Activated CD4-positive, CD25-positive, alpha-beta regulatory T cell treated with anti-CD3 and anti-CD28 coated beads, Interleukin-2, amount 50 U/mL, for 72 hours (primary cell): ENCODE measurements at places on chromosomes 11 and 22.
A peak's percentile ranks its signal among the peaks of the same experiment; 100 is the strongest.

DNA sequence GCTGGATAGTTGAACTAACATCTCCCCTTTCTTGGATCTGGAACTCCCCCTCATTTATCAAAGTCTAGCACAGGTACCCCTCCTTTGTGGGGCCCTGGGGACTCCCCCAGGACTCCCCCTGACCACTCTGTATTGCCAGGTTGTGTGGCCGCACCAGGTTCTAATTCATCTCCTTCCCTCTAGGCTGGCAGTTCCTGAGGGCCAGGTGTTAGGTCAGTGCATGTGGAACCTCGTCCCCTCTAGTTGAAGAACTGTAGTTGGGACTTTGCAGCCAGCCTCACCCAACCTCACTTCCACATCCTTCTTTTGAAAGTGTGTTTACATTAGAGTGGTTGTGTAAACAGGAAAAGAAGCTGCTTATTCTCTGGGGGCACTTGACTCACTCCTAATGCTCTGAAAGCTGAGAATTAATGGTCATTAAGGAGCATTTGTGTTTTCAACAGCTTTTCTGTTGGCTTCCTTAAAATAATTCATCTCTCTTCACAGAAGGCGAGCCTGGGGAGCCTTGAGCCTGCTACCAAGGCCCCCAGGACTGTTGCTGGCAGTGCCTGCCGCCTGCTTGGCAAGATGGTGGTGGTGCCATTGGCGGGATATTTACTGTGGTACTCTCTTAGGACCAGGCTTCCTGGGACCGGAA, 11.8 kb downstream of the UPB1 start:
- DNase-seq: no peak

GRCh38 chr11:94449029-94449428, 44.6 kb downstream of the MRE11 start:
- no peak for DNase-seq

- DNase-seq: no peak
Measured at GRCh38 chr22:31155422-31155821, 4.6 kb upstream of the RNF185 start.

DNA sequence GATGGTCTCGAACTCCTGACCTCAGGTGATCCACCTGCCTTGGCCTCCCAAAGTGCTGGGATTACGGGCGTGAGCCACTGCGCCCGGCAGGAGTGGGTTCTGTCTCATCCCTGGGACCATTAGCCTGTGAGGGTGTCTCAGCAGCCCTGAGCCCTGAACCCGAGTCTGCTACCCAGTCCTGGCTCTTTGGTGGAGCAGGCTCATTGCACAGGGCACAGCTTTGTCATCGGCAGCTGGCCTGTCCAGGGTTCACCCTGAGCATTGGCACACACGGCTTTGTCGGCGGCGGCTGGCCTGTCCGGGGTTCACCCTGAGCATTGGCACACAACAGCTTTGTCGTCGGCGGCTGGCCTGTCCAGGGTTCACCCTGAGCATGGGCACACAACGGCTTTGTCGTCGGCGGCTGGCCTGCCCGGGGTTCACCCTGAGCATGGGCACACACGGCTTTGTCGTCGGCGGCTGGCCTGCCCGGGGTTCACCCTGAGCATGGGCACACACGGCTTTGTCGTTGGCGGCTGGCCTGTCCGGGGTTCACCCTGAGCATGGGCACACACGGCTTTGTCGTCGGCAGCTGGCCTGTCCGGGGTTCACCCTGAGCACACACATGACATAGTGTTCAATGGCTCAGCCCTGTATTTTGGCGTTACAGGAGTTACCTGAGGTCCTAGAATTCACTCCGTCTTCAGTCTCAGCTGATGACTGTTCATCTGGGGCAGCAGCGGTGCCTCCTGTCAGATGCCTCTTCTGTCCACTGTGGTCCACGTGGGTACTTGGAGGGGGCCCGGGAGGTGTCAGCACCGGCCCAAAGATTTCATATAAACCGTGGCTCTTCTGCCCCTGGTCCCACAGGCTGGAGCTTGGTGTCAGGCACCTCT, 1082.5 kb downstream of the BRD1 start:
- peak; percentile 7 for DNase-seq

DNA sequence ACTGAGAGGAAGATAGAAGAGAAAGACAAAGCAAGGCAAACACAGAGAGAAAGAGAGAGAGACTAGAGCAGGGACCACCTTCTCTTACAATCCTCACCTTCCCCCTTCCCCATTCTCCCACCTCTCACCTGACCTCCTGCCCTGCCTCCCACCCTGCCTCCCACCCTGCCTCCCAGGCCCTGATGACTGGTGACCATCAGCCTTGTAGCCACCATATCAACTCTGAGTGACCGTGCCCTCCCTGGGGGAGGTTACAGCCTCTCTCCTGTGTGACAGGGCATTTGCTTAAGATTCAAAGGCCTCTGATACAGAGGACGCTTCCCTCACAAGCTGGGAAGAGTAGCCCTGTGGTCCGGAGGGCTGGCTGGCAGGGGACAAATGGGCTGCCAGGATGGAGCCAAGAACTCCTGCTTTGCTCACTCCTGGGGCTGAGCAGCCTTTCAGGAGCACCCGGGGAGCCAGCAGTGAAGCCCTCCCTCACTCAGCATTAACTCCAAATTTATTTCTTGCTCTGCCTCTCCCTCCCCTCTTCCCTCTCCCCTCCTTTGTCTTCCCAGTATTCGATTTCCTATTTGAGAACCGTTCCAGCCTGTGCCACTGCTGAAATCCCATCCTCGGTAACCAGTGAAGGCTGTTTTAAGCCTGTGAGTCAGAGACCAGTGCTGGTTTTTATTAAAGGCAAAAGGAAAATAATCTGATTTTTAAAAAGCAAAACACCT, 125.2 kb upstream of the SYT13 start:
- DNase-seq: no peak

GRCh38 chr11:133338588-133338987, 193.7 kb downstream of the OPCML start:
- DNase-seq: no peak

- DNase-seq: no peak
Measured at GRCh38 chr11:68470304-68470811, 9.8 kb downstream of the PPP6R3 start.

DNA sequence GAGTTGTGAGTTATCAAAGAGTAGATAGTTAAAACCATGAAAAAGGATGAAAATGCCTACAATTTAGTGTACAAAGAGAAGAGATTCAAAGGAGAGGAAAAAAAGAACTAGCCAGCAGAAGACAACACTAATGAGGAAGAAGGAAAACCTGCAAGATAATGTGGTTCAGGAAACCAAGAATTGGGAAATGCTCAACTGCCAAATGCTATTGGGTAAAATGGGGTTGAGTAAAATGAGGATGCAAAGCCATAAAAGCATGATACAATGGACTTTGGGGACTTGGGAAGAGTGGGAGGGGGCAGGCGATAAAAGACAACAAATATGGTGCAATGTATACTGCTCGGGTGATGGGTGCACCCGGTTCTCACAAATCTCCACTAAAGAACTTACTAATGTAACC, 7.6 kb upstream of the OR52K2 start:
- DNase-seq: no peak

- DNase-seq: no peak
Measured at GRCh38 chr22:38017939-38018885, 33.9 kb upstream of the SOX10 start.

DNA sequence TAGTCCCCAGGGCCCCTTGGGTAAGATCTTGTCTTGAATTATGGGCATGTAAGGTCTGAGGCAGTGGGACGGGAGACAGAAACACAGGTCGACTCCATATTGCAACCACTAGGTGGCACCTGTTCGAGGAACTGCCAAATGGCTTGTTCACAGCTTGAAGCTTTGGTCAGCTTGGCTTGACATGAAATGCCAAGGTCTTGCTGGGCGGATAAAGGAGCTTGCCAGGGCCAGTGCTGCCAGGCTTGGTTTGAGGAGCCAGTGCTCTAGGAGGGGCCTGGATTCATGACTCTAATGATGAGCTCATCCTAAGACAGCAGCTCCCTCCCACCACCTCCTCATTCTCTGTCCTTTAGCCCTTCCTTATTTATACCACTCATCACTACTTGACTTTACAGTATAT, 11.9 kb upstream of the NRIP3 start:
- peak; percentile 39 for DNase-seq

GRCh38 chr11:21783954-21784353, 408.9 kb upstream of the ANO5 start:
- no peak for DNase-seq

DNA sequence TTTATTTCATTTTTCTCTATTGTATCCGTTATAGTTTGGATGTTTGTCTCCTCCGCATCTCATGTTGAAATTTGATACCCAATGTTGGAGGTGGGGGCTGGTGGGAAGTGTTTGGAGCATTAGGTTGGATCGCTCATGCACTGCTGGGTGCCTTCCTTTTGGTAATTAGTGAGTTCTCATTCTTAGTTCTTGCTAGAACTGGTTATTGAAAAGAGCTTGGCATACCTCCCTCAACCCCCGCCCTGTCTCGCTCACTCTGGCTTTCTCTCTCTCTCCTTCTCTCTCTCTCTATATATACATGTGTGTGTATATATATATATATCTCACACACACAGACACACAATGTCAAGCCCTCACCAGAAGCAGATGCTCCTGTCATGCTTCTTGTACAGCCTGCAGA, 978.7 kb downstream of the DLG2 start:
- no peak for DNase-seq

DNA sequence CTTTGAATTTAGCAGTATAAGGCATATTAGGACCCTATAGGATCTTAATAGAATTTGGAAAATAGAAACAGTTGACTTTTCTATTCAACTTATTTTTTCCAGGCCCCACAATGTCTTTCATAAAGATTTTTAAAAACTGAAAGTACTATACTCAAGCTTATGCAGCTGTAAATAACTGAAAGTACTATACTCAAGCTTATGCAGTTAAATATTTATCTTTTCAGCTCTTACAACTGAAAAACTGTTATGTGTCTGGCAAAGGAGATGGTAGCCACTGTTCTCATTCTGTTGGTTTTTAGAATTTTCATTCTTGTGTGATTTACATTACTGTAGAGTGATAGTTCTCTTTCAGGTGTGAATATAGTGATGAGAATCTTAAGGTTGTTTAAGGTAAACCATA, 16.5 kb downstream of the HIPK3 start:
- DNase-seq: no peak

- DNase-seq: no peak
Measured at GRCh38 chr11:111722501-111722900, 43.7 kb downstream of the PPP2R1B start.

DNA sequence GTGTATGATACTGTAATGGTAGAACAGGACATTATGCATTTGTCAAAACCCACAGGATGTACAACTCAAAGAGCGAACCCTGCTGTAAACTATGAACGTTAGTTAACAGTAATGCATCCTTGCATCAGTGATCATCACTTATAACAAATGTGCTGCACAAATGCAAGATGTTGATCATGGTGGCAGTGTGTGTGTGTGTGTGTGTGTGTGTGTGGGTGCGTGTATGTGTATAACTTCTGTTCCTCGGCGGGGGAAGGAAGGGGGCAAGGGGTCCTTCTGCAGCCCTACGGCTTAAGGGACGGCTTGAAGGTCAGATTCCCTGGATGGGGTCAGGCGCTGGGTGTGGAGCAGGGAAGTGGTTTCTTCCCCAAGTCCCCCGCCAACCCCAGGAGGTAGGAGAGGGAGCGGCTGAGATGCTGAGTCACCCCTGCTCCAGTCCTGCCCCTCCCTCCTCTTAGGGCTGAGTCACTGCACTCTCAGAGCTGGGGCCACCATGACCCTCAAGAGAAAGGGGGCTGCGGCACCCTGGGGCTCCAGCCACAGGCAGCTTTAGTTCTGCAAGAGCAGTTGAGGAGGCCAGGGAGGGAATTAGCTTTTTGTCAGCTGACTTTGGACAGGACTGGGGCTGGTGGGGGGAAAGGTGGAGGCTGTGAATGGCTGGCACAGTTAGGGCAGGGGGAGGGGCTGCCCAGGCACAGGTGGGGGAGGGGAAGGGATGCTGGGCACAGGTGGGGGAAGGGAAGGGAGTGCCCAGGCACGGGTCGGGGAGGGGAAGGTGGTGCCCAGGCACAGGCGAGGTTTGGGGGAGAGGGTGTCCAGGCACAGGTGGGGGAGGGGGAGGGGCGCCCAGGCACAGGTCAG, 8.8 kb upstream of the CTSD start:
- DNase-seq: peak; percentile 53

DNA sequence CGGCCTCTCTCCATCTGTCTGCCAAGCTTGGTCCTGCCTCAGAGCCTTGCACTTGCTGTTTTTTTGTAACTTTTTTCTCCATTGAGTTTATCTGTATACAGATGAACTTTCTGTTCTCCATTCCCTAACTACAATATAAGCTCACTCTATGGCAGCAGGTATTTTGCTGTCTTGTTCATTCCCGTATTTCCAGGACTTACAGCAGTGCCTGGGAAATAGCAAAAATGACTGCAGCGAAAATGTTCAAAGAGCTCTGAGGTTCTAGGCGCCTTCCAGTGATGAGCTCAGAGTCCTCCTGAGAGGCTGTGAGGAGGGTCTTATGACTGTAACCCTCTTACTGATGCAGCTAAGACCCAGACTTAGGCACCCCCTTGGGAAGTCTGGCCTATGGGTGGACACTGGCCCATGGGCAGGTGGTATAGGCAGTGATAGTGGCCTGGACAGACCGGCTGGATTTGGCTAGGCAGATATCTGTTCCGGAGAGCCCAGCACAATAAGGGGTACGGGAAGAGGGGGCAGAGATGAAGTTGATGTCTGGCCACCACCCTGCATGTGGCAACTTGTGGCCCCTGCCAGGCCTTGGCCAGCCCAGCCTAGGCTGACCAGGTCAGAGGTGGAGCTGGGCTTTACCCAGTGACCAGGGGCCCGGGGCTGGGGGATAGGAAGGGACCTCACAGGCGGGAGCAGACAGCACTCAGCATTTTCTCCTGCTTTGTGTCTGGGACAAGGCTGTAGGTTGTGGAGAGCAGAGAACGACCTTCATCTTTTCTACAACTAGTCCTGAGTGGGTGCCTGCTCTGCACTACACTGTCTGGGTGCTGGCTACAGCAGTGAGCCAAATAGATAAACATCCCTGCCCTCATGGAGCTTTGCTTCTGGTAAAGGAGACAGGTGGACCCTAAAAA, 4.6 kb downstream of the ATF4 start:
- DNase-seq: no peak

GRCh38 chr11:125902277-125902926, 604 bp downstream of the PUS3 start:
- no peak for DNase-seq

GRCh38 chr11:45446998-45447397, 160.9 kb upstream of the SYT13 start:
- DNase-seq: no peak

DNA sequence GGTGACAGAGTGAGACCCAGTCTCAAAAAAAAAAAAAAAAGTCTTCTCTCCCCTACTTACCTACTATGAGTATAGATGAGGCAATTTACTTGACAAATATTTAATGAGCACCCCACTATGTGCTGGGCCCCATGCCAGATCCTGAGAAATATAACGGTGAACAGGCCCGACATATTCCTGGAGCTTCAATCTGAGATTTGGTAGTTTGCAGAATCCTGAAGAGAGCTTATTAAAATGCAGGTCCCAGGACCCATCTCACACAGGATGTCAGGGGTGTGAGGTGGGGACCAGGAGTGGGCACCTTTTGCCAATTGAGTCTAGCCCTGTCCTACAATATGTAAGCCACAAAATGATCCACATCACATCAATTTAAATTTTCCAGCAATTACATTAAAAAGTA, 44.0 kb downstream of the KCNJ4 start:
- no peak for DNase-seq
